ENCODE measurements at places on chromosomes 13 and 19.

- no peak for DNase-seq
These were observed 95.3 kb upstream of the TNFSF11 start for GRCh38 chr13:42478531-42479156.

GRCh38 chr13:103883164-103883563 is 816.9 kb upstream of the SLC10A2 start:
- no peak for DNase-seq

DNA sequence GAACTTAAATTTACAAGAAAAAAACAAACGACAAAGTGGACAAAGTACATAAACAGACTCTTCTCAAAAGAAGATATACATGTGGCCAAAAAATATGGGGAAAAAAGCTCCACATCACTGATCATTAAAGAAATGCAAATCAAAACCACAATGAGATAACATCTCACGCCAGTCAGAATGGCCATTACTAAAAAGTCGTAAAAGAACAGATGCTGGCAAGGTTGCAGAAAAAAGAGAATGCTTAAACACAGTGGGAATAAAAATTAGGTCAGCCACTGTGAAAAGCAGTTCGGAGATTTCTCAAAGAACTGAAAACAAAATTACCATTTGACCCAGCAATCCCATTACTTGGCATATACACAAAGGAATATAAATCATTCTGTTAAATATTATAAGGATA is 132.7 kb downstream of the UGGT2 start:
- DNase-seq, result no peak

GRCh38 chr13:114017966-114018365 is 44.1 kb upstream of the C13orf46 start:
- no peak for DNase-seq

DNA sequence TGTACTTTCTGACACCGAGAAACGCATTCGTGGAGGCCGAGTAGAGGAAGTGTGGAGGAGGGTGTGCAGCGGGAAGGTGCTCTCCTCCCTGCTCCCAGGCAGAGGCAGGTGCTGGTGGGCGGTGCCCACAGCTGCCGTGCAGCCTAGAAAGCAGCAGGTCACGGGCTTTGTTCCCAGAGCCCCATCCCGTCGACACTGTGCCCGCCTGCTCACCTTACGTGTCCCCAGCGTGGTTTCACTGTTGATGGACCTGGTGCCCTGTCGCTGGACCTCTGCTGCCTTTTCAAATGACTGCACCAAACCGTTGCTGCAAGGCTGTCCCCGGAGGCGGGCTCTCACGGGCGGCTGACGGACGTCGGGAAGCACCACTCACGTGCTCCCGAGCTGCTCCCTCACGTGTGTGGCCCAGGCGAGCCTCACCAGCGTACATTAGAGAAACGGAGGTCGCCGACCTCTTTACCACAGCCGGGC is 20.8 kb downstream of the PLEKHJ1 start:
- DNase-seq, result no peak

- DNase-seq, result no peak
These were observed 112.1 kb upstream of the SOX1 start for GRCh38 chr13:111954661-111955411.

DNA sequence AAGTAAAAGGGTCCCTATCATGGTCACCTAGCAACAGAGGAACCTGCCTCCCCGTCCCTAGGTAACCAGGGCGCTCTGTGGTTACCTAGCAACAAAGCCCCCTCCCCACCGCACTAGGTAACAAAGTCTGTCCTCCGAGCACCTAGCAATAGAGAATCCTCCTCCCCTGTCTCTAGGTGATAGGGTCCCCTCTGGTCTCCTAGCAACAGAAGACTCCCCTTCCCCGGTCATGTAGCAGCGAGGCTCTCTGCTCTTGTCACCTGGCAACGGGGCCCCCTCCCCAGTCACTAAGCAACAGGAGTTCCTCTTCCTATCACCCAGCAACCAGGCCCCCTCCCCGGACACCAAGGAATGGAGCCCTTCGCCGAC is 307 bp downstream of the JOSD2 start:
- no peak for DNase-seq

DNA sequence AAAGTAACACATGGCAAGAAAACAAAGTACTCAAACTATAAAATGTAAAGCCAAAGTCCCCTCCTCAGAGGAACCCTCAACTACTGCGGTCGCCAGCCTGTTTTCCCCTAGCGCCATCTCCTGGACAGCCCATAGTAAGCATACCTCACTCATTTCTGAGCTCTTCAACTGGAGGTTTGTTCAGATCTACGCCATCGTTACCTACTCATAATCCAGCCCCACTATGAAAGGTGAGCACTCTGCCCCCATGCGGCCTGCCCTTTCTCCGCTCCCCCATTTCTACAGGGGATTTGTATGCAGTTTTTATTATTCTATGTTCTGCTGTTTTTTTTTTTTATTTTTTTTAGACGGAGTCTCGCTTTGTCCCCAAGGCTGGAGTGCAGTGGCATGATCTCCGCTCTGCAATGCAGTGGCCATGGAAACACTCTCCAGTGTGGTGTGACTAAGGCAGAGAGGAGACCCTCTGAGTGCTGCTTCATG is 26.2 kb downstream of the OPA3 start:
- no peak for DNase-seq

- DNase-seq, result no peak
These were observed at the start of gene S1PR5 for GRCh38 chr19:10517361-10517759. TSS of gene S1PR5 (minus strand) at chr19:10517447. CDS start at chr19:10515011, 2,436 bp downstream.

DNA sequence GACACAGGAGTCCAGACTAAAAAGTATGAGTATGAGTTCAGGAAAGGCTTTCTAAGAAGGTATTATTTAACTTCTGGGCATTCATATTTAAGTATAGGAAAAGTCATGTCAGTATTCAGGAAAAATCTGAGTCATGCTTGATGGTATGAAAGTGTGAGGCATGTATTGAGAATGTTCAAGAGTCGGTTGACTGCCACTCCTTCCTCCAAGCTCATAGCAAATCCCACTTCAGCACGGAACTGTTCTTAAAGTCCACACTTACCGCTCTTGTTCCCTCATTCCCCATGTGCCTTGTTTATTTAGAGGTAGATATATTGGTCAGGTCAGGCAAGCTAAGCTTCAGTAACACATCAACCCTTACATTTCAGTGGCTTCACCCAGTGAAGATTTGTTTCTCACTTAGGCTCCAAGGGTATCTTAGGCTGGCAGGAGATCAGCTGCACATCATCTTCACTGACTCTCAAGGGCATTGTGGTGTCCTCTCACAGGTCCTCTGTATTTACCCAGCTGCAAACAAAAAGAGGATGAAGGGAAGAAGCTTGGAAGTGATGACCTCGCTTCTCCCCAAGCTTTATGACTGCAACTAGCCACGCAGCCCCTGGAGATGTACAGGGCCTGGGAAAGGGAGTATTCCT is 1189.2 kb downstream of the EFNB2 start:
- DNase-seq, result no peak

DNA sequence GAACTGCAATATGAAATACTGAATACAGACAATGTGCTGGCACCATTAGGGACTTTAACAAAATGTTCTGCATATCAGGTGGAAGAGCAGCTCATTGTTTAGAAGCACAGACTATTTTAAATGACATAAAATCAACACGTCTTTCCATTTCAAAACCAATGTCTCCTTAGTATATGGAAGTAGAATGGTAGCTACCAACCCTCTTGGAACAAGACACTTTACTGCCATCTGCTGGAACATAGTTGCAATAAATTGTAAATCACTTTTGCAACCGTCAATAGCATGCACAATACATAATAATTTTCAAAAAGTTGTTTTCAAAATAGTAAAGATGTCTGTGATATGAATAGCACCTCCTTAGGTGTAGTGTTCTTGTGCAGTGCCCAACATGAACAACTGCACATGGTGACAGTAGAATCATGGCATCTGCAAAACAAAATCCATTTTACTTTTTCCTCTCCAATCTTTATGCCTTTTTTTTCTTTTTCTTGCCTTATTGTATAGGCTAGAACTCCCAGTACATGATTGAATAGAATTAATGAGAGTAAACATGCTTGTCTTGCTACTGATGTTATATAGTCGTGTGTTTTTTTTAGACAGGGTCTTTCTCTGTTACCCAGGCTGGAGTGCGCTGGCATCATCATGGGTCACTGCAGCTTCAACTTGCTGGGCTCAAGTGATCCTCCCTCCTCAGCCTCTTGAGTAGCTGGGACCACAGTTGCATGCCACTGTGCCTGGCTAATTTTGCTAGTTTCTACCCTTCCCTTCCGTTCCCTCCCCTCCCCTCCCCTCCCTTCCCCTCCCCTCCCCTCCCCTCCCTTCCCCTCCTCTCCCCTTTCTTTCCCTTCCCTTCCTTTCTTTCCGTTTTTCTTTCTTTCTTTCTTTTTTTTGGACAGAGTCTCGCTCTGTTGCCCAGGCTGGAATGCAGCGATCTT is 7.8 kb upstream of the LYPD5 start:
- peak; percentile 38 for DNase-seq

GRCh38 chr13:93004919-93005318 is 221.7 kb upstream of the GPC6 start:
- no peak for DNase-seq

- no peak for DNase-seq
These were observed 394.1 kb upstream of the SLITRK6 start for GRCh38 chr13:86193281-86193680.

GRCh38 chr13:22893777-22894176 is 287.0 kb upstream of the SGCG start:
- no peak for DNase-seq

GRCh38 chr13:50651922-50652321 is 191.6 kb downstream of the DLEU7 start:
- no peak for DNase-seq
